ENCODE measurements at places on chromosomes 13 and 19.

DNA sequence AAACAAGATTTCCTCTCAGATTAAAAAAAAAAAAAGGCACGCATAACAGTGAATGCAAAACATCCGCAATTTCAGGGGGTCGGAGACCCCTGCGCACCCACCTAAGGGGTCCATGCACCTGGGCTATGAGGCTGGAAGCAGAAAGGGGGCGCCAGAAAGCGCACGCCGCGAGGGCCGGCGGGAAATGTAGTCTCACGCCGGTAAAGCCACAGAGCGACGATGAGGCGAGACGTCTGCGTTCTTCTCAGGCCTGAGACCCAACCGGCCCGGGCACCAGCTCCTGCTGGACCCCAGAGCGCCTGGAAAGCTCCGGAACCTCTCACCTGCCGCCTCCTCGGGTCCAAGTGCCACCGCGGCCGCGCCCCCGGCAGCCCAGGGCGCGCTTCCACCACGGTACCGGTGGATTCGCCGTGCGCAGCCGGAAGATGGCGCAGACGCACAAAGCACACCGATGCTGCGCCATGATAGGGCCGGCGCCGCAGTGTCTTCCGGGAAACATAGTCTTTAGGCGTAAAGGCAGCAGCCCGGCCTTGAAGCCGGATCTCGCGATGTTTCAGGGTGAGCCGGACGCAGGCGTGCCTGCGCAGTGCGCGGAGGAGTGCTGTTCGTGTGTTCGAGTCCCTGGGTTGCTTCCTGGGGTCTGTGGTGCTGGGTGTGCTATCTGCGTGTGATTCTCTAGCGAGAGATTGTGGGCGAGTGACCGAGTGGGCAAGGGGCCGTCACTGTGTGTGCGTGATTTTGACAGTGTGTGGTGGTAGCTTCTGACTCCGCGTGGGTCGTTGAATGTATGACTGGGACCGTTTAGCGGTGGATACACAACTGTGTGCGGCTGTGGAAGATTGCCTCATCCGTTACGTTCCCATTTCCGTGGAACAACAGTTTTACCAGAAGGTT is at the start of gene ZNF582:
Gene ZNF582, minus strand, starts transcription at position 416 of the 894 bp plus-strand sequence. CDS start 1,782 bp downstream, outside the sequence.
- H3K27me3 ChIP-seq = no peaks in the 10 kb centered on the region
- no peaks in the 10 kb centered on the region for H3K36me3 ChIP-seq
- H3K4me3 ChIP-seq = peak within 1 kb of the TSS; percentile 52

DNA sequence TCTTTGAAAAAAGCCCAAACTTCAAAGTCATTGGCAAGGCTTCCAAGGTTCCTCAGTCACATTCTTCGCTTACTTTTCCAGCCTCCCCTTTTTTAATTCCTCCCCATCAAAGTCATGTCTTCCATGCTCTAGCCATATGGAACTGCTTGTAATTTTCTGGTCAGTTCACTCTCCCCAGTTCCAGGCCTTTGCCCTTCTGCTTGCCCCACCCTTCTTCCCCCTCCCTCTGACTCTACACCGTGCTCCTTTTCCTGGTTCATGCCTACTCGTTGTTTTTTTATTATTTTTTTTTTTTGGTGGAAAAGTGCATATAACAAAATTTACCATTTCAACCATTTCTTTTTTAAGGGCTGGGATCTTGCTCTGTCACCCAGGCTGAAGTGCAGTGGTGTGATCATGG is 102.3 kb downstream of the UBL3 start:
- H3K36me3 ChIP-seq = no peaks in the 10 kb centered on the region
- H3K4me3 ChIP-seq = no peak overlapping the region
- no peak for DNase-seq

DNA sequence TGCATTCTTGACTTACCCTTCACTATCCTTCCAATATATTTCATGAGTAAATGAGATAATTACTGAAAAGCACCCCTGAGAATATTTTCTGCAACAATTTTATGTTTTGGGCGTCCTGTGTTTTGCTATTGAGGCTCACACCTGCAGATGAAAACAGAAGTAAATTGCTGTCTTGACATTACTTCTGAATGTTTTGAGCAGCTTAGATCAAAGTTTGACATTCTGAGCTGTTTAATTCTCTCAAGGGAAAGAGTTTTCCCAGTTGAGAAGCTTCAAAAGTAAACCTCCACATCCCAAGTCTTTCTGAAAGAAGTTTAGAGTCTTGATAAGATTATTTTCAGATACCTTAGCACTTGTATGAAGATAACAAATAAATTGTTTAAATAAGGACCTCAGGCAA is 1667.2 kb upstream of the SLC10A2 start:
- H3K27me3 ChIP-seq = no peaks in the 10 kb centered on the region
- H3K4me3 ChIP-seq = no peak overlapping the region
- H3K27ac ChIP-seq = no peak overlapping the region
- no peaks in the 10 kb centered on the region for H3K4me1 ChIP-seq

GRCh38 chr13:95676105-95676761 is 706 bp upstream of the DNAJC3 start:
- peaks cover 7% of the 10 kb centered on the region for H3K4me1 ChIP-seq
- H3K4me3 ChIP-seq = peak overlapping the region; percentile 83
- H3K27me3 ChIP-seq = no peaks in the 10 kb centered on the region

DNA sequence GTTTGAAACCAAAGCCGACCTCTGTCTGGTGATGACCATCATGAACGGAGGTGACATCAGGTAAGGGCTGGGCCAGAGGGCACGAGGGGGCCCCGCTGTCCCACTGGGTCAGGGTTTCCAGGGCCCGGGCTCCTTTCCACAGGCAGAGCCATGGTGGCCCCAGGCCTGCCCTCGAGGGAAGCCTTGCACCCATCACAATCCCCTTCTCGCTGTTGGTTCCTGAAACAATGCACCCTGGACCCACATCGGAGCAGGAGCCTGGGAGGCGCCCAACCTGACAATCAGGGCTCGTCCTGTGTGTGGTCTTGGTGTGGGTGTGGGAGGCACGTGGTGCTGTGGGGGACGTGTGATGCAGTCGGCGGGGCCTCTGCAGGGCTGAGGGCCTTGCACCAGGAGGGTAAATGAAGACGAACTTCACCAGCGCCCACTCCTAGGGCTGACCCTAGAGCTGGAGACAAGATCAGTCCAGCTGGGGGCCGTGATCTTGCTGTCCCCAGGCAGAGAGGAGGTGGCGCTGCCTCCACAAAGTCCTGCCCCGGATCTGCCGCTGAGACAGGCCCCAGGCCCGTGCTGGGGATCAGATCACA is 2.8 kb downstream of the GRK1 start:
- H3K4me3 ChIP-seq = no peak overlapping the region
- no peak overlapping the region for H3K27ac ChIP-seq
- no peaks in the 10 kb centered on the region for H3K36me3 ChIP-seq
- no peaks in the 10 kb centered on the region for H3K4me1 ChIP-seq
- no peaks in the 10 kb centered on the region for H3K27me3 ChIP-seq
- no peak for DNase-seq

DNA sequence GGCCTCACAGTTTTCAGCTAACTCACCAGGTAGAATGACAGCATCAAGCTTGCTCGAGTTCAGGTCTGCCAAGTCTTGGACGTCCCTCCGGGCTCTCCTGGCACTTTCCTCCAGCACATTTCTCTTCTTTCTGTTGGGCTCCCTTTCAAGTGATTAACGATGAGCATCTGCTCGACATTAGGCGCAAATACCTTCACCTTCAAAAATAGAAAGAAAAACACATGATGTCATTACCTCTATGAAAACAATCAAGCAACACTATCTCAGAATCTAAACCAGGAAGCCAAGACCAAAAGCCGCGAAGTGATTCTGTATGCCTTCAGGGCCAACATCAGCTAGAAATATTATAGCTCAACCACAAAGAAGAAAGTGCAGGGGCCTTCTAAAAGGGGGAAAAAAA is 15.4 kb upstream of the CLN5 start:
- H3K4me3 ChIP-seq = no peak overlapping the region

- no peaks in the 10 kb centered on the region for H3K36me3 ChIP-seq
- no peak for DNase-seq
- H3K27me3 ChIP-seq = no peaks in the 10 kb centered on the region
- no peak overlapping the region for H3K27ac ChIP-seq
- no peaks in the 10 kb centered on the region for H3K4me1 ChIP-seq
Measured at GRCh38 chr19:50190439-50190891, 13.0 kb upstream of the MYH14 start.

GRCh38 chr19:2544576-2545415 is 68.9 kb downstream of the GADD45B start:
- H3K4me3 ChIP-seq = no peak overlapping the region
- H3K27me3 ChIP-seq = no peaks in the 10 kb centered on the region
- no peaks in the 10 kb centered on the region for H3K36me3 ChIP-seq
- no peak overlapping the region for H3K27ac ChIP-seq
- no peak for DNase-seq
- H3K4me1 ChIP-seq = peaks cover 29% of the 10 kb centered on the region
